ENCODE measurements at places on chromosomes 12 and 14.

- no peak for DNase-seq
Observed at GRCh38 chr12:58323676-58324075, 382.3 kb downstream of the ATP23 start.

- DNase-seq, result no peak
Observed at GRCh38 chr14:22547313-22547947, 41.6 kb downstream of the DAD1 start.

GRCh38 chr12:13562915-13563742 lies 366.6 kb downstream of the EMP1 start:
- DNase-seq, result no peak

GRCh38 chr12:107600581-107601144 lies 84.9 kb upstream of the PWP1 start:
- DNase-seq, result no peak

DNA sequence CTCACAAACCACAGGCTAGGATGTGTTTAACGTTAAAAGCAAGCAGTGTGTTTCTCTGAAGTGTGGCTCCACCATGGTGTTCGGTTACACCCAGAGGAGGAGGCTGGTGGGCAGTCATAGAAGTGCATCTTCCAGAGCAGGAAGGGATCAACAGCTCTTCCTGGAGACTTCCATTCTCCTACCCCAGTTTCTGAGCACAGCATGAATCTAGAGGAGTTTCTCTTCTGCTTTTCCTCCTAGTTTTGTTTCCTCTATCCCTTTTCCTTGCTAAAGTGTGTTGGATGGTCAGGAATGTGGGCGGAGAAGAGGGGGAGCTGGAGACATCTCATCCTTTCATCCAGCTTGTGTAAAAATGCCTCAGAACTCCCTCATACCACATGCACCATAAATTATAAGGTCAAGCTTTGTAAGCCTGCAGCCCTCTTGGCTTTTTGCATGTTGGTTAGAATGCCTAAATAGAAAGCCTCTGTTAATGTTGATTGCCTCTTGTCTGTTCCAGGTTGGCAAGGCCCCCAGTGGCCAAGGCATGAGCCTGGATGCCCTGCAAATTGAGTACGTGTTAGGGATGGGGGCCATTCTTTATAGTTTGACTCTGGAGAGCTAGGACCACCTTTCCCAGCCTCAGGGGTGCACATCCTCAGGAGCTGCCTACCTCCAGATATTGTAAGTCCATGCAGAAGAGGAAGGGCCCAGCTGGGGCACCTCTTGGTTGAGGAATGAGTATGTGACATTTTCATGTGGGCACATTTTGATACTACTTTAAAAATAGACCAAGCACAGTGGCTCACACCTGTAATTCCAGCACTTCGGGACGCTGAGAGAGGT lies 4.0 kb upstream of the CKAP4 start:
- DNase-seq, result no peak

DNA sequence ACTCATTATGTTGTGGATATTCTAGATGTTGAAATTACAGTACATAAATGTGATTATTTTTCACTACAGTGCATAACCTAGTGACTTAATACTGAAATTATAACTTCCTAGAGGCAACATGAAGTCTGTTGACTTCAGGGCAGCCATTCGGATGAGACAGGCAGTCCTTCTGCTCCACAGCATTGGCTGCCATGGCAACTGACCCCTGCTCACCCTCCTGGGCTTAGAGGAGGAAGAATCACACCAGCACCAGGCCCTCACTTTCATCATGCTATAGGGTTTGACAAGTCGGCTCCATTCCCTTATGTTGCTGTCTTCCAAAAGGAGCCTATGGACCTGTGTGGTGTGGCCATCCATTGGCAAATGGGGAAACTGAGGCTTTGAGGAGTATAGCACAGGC lies 233.5 kb upstream of the TMEM132C start:
- no peak for DNase-seq

DNA sequence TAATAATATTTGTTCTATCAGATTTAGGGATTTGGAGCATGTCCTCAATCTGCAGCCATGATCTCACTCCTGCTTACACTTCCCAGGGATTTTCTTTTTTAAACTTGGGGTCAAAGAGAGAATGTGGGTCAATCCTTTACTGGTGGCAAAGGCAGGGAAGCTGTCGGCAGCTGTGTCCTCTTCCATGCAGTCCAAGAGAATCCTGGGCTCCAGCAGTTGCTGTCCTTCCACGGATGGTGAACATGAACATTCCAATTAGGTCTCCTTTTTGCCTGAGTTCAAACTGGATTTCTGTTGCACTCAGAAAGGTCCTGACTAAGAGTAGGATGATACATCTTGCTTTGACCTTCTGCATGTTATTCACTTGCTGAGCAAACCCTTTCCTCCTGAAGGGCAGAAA lies 73.9 kb downstream of the ARL6IP4 start:
- no peak for DNase-seq

DNA sequence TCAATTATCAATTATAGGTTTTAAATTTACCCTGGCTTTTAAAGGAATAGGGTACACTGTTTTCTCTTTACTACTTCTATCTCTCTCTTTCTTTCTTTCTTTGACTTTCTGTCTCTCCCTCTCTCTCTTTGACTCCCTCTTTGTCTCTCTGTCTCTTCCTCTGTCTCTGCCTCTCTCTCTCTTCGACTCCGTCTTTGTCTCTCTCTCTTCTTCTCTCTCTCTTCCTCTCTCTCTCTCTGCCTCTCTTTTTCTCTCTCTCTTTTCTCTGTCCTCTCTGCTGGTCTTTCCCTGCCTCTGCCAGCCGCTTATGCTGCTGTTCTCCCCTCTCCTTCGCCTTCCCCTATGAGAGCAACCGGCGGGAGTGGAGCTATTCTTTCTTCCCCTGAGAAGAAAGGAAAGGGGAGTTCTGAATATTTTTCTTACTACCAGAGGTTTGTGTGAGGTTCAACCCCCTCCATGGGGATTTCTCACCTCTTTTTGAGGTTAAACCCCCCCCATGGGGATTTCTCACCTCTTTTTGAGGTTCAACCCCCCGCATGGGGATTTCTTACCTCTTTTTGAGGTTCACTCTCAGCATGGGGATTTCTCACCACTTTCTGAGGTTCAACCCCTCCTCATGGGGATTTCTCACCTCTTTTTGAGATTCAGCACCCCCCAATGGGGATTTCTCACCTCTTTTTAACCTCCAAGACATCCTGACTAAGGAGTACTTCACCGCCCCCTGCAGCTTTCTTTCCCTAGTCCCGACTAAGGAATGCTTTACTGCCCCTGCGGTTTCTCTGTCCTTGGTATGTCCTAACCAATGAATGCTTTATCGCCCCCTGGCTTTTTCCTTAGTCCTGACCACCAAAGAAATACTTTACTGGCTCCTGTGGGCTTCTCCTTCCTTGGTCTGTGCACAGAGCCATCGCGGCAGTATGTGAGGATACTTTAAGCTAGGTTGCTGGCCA lies 27.4 kb upstream of the DDHD1 start:
- peak; percentile 3 for DNase-seq

DNA sequence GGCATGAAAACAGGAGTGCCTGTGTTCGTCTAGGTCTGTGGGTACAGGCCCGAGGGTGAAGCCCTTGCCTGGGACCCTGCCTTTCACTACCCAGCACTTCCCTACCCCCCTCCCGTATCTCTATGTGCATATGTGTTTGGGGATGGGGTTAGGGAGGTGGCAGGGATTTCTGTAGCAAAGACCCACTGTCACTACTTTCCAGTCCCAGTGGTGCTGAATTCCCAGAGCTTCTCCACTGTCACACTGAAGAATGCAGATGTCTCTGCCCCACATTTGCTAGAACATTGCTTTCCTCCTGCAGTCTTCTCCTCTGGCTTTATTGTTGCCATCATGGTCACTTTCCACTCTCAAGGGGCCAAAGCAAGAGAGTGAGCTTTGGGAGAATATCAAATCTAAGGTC lies 203.9 kb downstream of the MYRFL start:
- no peak for DNase-seq

- DNase-seq, result no peak
Observed at GRCh38 chr14:96204151-96205058, at the start of gene BDKRB2. TSS of gene BDKRB2 (plus strand) at chr14:96204839. CDS start at chr14:96237108, 32,269 bp downstream.

GRCh38 chr14:100832311-100832960 lies 6.5 kb downstream of the MEG3 start:
- DNase-seq, result no peak

DNA sequence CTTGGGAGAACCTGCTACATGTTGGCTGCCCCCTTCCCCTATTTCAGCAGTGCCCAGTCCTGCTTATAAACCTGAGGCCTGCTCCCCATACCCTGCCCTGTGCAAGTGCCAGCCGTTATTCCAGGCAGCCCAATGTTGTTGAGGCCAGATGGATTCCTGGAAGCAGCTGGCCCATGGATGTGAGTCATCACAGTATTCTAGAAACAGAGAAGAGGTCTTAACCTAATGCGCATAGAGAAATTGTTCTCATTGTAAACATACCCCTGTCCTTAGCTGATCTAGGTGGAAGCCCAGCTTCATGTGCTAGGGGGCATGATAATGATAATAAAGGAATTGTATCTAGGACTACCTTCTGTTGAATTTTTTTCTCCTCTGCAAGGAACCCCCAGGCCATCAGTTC lies 69.7 kb downstream of the TSPAN11 start:
- DNase-seq, result no peak

DNA sequence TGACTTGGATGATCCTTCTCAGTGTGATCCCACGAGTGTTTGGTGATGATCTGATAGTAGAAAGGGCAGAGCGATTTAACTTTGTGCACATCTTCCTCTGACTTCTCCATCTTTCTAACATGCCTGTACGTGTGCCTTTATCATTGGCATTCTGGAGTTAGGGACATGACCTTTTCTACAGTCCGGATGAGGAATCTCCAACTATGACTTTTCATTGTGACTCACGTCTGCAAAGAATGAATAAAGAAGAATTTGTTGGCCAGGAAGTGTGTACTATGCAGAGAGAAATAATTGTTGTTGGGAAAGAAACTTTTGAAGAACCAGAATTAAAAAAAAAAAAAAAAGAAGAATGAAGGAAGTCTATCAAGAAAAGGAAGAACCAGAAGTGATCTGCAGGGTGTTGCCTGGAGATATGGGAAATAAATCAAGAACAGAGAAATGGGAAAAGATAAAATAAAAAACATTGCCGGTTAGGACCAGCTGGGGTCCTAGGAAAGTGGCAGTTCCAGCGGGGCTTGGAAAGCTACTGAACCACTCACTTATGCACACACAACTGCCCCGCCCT lies 25.3 kb downstream of the PPFIBP1 start:
- DNase-seq, result no peak

DNA sequence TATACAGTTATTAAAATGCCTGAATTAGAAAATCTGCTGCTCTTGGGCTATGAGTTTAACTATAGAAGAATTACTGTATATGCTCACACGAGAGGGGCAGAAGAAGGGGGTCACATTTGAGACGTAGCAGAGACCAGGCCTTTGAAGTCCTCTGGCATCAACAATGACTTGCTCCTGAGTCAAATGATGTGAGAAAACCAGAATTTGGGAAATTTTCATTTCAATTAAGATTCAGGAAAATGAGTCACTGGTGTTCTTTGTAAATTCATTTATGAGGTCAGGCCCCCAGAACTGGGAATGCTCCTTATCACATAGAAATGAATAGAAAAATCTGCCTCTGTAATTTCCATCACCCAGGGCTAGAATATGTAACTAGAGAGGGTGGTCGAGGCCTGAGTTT lies 92.9 kb downstream of the APAF1 start:
- DNase-seq, result no peak

- no peak for DNase-seq
Observed at GRCh38 chr14:70186900-70187451, 1.8 kb downstream of the SLC8A3 start.

- DNase-seq, result no peak
Observed at GRCh38 chr12:114396869-114397719, 8.8 kb downstream of the TBX5 start.

GRCh38 chr14:105439710-105440553 lies 20.3 kb downstream of the MTA1 start:
- DNase-seq, result no peak

DNA sequence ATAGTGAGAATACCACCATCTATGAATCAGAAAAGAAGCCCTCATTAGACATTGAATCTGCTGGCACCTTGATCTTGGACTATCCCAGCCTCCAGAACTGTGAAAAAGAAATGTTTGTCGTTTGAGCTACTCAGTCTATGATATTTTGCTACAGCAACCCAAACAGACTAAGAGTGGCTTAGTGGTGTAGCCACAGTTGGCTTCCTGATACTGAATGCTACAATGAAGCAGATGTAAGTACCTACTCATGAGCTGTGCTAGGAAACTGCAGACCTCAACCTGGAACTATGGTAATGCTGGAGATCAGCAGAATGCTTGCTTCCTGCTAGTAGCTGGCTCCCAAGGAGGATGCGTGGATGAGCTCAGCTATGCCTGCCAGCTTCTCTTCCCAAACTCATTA lies 268.6 kb upstream of the CRY1 start:
- no peak for DNase-seq

- DNase-seq, result no peak
Observed at GRCh38 chr12:1470051-1470450, 124.3 kb downstream of the FBXL14 start.

DNA sequence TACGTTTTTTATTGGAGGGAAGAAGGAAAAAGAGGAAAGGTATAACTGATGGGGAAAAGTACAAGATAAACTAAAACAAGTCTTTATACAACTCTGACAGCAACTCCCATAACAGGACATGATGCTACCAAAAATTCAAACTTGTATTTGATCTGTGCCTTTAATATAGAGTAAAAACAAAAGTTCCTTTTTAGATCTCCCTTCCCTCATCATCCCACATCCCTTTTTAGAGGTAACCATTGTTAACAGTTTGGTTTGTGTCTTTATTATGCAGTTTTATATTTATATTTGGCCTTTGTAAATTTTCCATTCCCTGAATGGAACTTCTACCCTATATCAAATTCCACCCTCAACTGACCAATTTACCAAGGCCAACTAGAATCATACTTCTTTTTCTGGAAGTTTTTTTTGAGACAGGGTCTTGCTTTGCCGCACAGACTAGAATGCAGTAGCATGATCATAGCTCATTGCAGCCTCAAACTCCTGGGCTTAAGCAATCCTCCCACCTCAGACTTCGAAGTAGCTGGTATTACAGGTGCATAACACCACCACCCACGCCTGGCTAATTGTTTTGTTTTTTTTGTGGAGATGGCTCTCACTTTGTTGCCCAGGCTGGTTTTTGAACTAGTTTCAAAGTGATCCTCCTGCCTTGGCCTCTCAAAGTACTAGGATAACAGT lies 36.9 kb downstream of the RAB21 start:
- no peak for DNase-seq

DNA sequence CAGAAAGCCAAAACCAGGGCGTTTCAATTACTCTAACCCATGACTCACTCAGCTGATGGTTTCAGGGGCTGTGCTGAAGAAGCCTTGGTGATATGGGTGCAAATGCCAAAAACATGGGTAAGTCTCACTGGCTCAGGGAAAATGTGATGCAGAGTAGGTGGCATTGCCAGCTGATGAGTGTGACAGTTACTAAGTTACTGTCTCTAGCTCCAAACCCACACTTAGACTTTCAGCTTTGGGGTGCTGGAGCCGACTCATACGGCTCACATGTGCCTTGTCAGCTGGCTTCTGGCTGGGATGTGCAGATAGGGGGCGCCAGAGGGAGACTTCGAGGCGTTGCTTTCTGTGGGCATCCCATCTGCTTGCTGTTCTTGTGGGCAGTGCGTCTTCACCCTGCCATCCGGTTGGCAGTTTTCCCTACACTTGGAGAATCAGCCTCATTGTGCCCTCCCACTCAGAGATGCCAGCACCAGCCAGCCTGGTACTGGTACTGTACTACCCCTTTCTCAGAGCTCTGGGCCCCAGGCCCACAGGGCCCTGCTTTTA lies 11.1 kb upstream of the KRT7 start:
- peak; percentile 58 for DNase-seq

Data from stimulated activated CD8-positive, alpha-beta memory T cell treated with anti-CD3 and anti-CD28 coated beads, Interleukin-7, amount 100 ng/mL, for 24 hours (primary cell).